Fibroblast of skin of right biceps (primary cell): ENCODE measurements at places on chromosomes 11 and 22.

GRCh38 chr11:44873537-44873936 is 77.1 kb downstream of the TP53I11 start:
- DNase-seq, result no peak

DNA sequence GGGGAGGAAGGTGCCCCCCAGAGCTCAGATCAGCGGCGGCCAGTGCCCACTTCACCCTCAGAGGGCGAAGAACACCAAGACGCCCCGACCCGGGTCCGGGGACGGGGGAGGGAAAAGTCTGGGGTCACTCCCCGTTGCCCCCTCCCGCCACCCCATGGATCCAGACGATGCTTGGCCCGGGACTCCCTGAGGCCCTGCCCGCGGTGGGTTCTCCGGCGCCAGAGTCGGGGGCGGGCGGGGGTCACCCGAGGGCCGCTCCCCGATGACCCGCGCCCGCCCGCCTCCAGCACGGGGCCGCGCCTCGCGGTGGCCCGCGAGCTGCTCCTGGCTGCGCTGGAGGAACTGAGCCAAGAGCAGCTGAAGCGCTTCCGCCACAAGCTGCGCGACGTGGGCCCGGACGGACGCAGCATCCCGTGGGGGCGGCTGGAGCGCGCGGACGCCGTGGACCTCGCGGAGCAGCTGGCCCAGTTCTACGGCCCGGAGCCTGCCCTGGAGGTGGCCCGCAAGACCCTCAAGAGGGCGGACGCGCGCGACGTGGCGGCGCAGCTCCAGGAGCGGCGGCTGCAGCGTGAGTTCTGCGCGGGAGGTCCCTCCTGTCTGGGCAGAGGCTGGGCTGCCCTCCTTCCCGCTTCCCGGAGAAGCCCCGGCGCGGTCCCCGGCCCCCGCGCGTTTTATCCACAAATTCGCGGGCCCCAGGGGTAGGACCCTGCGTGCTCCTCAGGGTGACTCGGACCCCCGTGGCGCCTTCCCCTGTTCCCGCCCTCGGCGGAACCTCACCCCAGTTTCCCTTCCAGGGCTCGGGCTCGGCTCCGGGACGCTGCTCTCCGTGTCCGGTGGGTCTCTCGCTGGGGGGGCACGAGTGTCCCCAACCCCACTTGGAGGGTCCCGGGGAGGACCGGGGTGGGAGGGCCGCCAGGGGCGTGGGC is 1.1 kb downstream of the NLRP6 start:
- no peak for DNase-seq

- no peak for DNase-seq
Measured at GRCh38 chr11:7643314-7643713, 30.0 kb downstream of the CYB5R2 start.

- peak; percentile 12 for DNase-seq
Measured at GRCh38 chr22:43957871-43958270, 2.6 kb downstream of the SAMM50 start.

DNA sequence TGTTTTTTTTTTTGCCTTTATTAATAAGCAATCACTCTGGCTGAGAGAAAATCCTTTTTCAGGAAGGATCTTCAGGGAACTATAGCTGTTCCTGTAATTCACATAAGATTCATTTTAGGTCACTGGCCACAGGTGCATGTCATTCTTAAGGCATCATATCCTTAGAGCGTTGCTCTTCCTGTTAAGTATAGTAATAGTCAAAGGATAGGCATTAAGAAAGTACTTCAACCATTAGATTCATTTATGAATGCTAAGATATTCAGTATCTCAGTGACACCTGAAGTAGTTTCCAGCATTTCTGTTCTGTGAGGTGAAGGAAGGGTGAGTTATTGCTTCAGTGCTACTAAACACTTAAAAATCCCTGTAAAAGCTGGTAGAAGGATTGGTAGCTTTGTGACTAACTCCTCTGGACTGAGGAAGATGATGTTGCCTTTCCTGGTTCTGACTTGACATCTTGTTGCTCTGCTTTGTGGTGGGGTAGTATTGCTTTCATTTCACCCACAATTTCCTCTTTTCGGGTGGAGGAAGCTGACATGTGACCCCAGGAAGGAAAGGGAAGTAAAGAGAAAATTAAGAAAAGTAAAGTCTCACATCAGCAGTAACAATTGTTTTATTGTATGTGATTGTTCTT is 34.7 kb downstream of the RNF169 start:
- DNase-seq, result peak; percentile 70

- DNase-seq, result no peak
Measured at GRCh38 chr11:79151396-79151795, 289.4 kb downstream of the TENM4 start.

- no peak for DNase-seq
Measured at GRCh38 chr11:32935462-32936029, 42.9 kb downstream of the QSER1 start.

GRCh38 chr11:74507582-74507981 is 14.1 kb upstream of the LIPT2 start:
- DNase-seq, result no peak

GRCh38 chr22:24119476-24119875 is 61.8 kb upstream of the SUSD2 start:
- no peak for DNase-seq

- no peak for DNase-seq
Measured at GRCh38 chr11:34594603-34595002, 26.3 kb upstream of the EHF start.

DNA sequence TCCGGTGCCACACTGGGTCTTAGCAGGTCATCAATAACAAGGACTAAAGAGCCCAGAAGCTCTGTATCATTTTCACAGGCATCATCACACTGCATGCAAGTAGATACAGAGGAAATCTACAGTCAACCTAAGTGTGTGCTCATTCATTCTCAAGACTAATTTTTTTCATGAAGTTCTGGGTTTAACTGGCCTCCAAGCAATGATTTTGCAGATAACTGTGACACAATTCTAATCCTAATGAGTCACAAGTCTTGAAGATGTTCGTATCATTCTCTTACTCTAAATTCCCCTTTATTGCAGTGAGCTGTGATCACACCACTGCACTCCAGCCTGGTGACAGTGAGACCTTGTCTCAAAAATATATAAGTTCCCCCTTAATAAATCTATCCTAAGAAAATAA is 2.5 kb downstream of the OR52W1 start:
- peak; percentile 49 for DNase-seq

GRCh38 chr11:76631566-76632308 is 38.8 kb downstream of the LRRC32 start:
- DNase-seq, result no peak

DNA sequence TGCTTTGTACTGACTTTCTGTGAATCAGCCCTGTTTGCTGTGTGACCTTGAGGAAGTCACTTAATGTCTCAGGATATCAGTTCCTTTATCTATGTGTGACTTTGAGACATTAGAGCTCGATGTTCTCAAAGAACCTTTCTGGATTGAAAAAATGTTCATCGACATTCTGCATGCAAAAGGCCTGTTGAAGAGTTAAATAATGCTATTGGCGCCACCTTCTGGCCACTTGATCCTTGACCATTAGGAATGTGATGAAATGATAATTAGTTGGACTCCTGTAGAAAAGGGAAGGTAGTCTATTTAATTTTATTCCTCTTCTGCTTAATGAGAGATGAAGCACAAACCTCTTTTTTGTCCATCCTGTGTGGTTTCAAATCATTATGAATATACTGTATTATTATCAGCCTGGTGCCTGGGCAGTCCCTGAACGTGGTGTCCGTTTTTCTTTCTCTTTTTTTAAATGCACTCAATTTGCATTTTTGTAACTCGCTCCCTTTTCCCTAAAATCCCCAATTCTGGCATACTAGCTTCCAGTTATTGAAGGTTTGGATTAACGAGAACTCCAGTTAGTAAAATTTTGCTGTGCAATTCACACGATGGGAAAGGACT is 20.7 kb downstream of the ELF5 start:
- peak; percentile 60 for DNase-seq

DNA sequence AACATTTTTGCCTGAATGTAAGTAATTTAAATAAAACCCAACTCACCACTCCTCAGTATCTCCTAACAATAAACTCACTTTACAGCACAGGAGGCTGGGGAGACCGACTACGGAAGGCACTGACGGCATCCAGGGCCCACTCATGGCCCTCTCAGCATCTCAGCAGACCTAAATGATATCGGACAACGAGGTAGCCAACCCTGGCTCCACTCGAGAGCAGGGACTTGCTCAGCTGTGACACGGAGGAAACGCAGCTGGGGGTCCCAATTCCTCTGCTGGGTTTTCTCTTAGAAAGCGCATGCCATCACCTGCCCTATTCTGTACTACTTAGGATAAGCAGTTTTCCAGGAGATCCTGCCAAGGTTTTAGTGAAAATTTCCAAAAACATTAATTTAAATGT is 109.1 kb upstream of the BID start:
- DNase-seq, result no peak

- DNase-seq, result peak; percentile 79
Measured at GRCh38 chr11:121112498-121113455, 11.7 kb downstream of the TECTA start.

GRCh38 chr11:113628912-113629311 is 77.2 kb downstream of the TMPRSS5 start:
- DNase-seq, result no peak

GRCh38 chr22:20218326-20218872 is 49.7 kb downstream of the RTN4R start:
- no peak for DNase-seq

- no peak for DNase-seq
Measured at GRCh38 chr22:44279069-44279360, 33.7 kb downstream of the SHISAL1 start.

GRCh38 chr11:118625976-118626375 is 18.6 kb downstream of the PHLDB1 start:
- DNase-seq, result no peak

GRCh38 chr11:2726964-2727363 is 27.2 kb upstream of the KCNQ1OT1 start:
- DNase-seq, result no peak

DNA sequence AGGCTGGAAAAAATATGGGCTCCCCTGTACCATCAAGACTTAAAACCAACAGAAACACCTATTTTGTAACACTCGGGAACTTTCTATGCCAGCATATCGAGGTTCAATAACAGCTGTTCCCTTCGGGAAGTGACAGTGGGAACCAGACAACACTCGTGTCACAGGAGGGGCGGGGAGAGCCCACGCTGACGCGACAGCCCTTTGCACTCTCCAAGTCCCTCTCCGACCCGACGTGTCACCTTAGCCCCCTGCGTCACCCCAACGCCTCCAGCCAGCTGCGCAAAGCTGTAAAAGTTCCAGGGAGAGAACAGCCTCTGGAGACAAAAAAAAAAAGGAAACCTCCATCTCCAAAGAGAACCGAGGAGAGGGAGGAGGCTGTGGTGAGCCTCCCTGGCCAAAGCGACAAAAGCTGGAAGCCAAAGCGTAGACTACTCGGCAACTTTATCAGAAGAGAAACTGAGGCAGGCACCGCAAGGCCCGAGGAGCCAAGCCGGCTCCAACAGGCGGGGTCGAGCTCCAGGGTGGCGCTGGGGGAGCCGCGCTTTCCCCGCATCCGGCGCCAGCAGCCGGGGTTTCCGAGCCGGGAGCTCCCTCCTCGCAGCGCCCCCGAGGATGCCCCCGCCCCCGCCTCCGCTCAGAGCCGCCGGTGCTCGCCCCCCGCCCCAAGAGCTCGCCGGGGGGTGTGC is 751 bp downstream of the ARFGAP3 start:
- DNase-seq, result peak; percentile 32

DNA sequence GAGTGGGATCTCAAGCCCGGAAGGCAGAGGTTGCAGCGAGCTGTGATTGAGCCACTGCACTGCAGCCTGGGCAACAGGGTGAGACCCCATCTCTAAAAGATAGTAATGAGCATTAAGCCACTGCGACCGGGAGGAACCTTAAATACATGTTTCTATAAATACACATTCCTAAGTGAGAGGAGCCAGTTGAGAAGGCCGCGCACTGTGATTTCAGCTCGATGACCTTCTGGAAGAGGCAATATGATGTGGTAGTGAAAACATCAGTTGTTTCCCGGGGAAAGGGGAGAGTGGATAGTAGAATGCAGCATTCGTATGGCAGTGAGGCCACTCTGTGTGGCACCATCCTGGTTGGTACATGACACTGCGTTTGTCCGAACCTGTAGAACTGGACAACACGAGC is 18.0 kb downstream of the PTDSS2 start:
- no peak for DNase-seq

GRCh38 chr22:28521451-28521850 is 158.2 kb downstream of the TTC28 start:
- DNase-seq, result no peak

GRCh38 chr11:2945757-2946287 is 16.6 kb upstream of the PHLDA2 start:
- DNase-seq, result no peak

DNA sequence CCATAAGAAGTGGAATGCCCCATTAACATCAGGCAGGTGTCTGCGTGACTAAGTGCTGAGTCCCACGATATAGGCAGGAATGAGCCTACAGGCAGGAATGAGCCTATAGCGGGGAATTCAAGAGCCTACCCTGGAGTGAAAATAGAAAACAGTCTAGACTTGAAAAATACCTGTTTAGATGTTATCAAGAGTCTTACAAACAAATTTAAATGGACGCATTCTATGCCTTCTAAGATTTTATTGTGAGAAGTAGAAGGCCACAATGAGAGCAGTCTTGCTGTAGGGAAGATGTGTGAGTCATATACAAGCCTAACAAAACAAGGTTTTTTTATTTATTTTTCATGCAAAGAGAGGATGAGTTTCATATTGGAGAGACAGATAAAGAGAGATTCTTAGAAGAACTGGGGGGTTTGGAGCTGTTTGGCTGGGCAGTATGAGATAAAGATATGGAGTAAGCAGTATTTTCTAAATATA is 200.8 kb upstream of the ZC3H12C start:
- no peak for DNase-seq

DNA sequence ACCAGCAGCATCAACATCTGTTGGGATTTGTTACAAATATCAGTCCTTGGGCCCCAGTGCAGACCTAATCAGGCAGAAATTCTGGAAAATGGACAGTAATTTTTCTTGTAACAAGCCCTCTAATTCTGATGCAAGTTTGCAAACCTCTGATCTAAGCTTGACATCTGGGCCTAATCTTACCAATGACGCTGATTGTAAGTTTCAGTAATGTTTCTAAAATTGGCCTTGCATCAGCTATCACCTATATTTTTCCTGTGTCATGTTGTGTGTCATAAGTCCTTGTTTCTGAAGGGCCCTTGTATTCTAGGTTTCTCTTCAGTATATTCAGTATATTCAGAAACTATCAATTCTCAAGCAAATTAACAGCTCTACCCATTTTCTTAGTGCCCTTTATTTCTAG is 36.4 kb downstream of the ZNF215 start:
- DNase-seq, result no peak

DNA sequence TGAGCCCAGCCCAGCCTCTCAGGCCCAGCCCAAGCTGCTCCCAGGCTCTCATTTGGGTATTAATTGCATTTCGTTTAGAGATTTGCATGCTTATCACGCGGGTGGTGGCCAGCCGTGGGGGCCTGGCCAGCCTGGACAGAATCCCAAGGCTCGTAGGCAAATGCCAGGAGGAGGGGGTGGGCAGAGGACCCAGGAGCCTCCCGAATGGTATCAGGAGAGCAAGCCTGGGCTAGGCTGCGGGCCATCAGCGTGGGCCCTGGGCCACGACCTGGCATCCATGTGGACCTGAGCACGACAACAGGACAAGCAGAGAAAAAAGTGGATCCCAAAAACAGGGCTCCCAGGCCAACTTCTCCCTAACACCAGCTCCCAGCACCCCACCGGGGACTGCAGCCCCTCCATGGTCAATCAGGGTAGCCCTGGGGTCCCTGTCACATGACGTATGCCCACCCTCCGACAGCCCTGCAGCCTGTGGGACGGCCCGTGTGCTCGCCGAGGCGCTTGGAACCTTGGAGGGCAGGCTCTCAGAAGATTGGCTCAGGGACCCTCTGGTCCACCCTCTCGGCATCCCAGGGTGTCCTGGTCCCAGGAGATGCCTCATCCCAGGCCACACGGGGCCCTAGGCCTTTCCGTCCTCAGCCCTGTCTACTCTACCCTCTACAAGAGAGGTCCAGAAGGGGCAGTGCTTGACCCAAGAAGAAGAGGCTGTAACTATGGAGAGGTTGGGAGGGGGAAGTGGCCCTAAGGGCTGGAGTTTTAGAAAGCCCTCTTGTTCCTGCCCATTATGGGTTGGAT is 8.8 kb downstream of the ASCL2 start:
- DNase-seq, result no peak
